ENCODE measurements at places on chromosomes 3 and 15.

DNA sequence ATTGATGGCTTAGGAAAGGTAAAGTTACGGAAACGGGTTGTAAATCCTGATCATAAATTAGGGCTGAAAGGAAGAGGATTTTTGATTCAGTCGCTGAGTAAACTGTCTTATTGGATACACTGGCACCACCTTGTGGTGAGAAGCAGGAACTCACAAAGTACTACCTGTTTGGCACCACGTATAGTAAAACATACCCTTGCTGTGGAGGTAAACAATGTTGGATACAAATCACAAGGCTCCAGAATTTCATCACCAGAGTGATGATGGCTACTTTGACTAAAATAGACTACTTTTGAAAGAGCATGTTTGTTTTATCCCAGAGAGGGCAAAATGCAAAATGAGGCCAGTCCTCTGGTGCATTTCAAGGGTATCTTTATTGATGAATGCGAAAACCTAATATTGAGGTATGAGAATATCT lies 216.9 kb downstream of the IGSF11 start:
- peak; percentile 6 for DNase-seq

- DNase-seq = no peak
Observed at GRCh38 chr15:39025321-39025720, 460.7 kb upstream of the RASGRP1 start.

DNA sequence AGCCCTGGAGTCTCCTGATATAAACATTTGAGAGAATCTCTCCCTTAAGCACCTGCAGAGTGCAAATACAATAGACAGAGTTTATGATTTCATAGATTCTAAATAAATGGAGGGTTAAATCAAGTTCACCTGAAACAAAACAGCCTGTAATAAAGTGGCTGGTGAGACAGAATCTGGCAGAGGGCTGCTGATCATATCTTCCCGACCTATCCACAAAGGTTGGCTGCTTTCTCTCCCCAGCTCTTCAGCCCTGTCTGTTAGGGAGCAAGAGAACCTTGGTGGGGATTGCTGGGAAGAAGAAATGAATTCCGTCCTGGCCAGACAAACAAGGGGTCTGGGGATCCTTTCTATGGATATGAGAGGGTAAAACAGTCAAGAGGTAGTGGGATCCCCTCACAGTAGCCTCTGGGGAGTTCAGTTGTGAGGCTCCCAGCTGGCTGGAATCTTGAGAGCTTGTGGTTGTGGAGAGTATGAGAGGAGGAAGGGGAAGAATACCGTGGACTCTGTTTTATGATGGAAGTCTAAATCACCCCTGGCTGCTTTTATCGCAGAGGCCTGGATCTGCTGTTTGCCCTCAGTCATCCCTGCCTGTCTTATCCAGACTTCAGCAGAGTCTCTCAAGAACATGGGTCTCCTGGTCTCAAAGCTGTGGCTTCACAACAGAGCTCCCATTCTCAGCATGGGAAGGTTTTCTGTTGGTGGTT lies 451.3 kb downstream of the NTRK3 start:
- no peak for DNase-seq

GRCh38 chr3:127220497-127220896 lies 27.6 kb downstream of the PRR23E start:
- no peak for DNase-seq

DNA sequence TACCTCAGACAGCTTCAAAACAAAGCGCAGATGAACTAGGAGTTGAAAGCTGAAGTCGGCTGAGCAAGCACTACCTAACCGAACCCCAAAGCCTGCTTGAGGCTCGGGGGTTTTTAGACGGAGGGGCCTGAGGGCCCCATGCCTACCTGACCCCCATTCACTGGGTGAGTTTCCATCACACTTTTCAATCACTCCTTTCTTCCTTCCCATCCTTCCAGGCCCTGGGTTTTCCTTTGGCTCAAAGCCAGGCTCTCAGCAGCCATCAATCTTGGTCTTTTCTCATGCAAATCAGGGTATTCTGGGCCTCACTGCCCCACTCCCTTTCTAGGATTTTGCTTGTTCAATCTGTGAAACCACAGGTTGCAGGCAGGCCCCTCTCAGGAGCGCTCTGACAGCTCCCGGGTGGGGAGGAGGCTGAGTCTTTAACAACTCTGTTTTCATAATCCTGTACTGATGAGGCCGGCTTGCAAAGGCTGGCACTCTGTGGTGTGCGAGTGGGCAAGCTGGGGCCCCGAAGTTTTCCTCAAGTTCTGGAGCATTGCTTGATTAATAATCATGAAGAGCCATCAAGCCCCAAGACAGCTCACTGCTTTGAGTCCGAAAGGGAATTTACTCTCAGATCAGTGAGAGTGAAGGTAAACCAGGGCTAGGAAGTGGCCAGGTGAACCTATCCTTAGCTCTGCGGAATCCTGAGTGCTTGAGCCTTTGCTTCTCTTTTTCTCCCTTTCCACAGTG lies 97.6 kb downstream of the FRMD4B start:
- DNase-seq = no peak

DNA sequence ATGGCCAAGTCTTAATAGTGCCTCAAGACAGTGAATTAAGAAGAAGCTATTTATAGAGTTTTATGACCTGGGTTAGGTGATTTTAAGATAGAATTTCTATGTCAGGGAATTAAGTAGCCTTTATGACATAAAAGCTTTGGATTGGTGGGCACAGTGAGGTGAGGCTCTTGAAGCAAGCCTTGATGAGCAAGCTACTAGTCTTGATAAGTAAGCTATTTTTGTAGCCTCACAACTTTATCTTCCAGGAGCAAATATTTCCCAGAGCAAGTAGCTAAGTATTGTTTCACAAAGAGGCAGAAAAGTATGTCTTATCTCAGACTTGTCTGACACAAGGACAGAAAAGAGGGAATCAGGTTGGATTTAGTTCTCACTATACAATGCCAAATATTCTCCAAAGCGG lies 491.7 kb upstream of the RASGRP1 start:
- no peak for DNase-seq

Measured in CD4-positive, CD25-positive, alpha-beta regulatory T cell (primary cell).